ENCODE measurements at places on chromosomes 16 and 17.

DNA sequence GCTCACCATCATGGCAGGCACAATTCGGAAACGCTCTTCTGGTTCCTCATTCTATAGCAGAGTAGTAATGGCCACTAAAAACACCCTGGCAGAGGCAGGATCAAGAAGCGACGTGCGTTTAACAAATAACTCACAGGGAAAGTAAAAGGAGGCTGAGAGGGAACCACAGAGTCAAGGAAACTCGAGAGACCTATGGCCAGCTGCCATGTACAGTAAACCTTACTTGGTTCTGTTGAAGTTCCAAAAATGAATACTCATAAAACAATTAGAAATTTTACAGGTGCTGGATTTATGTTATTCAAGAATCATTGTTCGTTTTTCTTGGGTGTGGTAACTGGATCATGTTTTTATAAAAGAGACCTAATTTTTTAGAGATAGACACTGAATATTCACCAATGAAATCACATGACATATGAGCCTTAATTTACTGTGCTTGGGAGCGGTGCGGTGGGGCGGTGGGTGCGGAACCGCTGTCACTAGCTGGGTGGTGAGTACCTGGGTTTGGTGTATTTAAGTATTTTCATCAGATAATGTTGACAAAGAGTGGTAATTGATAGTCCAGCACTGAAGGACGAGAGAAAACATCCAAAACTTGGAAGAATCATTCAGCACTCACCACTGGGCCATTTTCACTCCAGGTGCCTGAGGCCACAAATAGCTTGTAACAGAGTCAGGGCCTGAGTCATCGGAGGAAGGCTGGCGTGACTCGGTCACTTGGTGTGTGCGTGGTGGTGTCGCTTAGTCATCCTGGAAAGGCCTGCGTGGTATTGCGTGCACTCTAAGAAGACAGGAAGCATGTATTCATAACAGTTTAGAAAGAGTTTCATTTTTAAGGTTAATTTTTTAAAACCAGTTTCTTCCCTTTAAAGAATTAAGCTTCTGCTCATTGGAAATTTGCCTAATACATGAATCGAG lies 135.4 kb upstream of the CHMP6 start:
- DNase-seq, result peak; percentile 98

DNA sequence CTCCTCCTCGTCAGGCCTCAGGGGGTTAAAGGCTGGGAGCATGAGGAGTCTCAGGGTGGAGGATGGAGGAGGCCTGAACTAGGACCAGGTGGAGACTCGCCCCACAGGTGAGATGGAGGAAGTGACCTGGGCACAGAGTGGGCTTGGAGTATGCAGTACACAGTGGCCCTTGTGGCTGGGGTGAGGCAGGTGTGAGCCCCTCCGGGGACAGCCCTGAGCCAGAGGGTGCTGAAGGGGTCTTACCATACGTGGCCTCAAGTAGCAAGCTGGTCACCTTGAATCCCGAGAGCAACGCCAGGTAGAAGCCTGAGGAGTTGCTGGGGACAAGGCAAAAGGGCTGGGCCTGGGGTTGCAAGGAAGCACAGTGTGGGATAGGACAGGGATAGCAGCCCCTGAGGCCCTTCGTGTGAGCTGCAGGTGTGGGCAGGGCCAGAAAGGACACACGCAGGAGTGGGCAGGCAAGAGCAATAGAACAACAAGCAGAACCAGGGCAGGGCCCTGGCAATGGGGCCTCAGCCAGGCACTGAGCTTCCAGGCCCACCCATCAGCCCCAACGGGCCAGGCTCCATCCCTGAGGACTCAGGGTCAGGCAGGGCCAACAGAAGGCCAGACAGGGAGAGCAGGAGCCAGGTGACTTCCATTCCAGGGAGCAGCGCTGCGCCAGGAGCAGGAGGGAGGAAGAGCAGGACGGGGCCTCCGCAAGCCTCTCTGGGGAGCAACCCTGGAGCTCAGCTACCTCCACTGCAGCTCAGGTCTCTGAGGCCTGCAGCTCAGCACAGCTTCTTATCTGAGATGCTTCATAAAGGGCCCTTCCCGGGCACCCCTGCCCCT lies 64.2 kb upstream of the TNRC6C start:
- no peak for DNase-seq

GRCh38 chr17:49397586-49397985 lies 17.1 kb downstream of the PHB1 start:
- DNase-seq, result no peak

GRCh38 chr17:1697681-1698080 lies 12.5 kb downstream of the TLCD2 start:
- DNase-seq, result no peak

DNA sequence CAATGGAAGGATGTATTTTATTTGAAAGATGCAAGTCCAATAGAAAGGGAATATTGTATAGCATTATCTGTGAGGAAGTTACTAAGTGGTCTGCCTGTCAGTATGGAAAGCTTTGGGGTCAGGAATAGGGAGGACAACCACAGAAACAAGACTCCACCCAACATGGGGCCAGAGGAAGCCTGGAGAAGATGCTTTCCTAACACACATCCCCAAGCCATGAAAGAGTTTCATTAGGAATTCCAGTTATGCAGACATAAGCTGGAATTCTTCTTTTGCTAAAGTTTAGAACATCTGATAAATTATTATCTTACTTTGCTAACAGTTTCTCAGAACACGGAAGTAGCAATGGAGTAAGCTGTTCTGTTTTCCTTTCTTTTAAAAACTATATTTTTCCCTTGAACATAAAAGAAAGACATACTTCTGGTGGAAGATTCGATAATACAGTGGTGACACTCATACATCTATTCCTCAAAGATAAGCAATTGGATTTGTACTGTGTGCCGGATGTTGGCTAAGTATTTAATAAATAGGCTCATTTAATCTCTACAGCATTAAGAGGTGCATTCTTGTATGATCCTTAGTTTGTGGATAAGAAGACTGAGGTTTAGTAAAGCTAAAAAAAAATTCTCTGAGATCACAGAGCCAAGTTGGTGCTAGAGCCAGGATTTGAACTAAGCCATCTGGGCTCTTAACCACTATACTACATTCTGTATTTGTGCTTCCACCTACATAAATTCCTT lies 51.0 kb upstream of the GAS7 start:
- no peak for DNase-seq
